ENCODE measurements at places on chromosomes 2 and 18.

- DNase-seq = no peak
Observed at GRCh38 chr2:108385411-108386071, 7.8 kb downstream of the SULT1C4 start.

GRCh38 chr2:156196031-156196430 lies 136.5 kb downstream of the NR4A2 start:
- DNase-seq = no peak

GRCh38 chr2:127128445-127128904 lies 21.5 kb upstream of the BIN1 start:
- no peak for DNase-seq

DNA sequence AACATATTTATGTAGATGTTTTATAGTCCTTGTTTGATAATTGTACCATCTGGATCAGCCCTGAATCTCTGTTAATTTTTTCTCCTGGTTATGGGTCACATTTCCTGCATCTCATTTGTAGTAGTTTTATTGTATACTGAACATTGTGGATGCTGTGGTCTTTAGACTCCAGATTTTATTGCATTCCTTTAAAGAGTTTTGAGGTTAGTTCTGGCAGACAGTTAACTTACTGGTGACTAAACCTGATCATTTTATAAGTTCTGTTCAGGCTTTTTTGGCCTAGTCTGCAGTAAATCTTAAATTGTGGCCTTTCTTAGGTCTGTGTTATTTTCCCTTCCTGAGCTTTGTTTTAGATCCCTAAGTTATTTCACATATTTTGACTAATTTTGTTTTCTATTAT lies 84.3 kb downstream of the FANCL start:
- DNase-seq = no peak

GRCh38 chr2:145007093-145007959 lies 487.4 kb upstream of the ZEB2 start:
- peak; percentile 94 for DNase-seq

DNA sequence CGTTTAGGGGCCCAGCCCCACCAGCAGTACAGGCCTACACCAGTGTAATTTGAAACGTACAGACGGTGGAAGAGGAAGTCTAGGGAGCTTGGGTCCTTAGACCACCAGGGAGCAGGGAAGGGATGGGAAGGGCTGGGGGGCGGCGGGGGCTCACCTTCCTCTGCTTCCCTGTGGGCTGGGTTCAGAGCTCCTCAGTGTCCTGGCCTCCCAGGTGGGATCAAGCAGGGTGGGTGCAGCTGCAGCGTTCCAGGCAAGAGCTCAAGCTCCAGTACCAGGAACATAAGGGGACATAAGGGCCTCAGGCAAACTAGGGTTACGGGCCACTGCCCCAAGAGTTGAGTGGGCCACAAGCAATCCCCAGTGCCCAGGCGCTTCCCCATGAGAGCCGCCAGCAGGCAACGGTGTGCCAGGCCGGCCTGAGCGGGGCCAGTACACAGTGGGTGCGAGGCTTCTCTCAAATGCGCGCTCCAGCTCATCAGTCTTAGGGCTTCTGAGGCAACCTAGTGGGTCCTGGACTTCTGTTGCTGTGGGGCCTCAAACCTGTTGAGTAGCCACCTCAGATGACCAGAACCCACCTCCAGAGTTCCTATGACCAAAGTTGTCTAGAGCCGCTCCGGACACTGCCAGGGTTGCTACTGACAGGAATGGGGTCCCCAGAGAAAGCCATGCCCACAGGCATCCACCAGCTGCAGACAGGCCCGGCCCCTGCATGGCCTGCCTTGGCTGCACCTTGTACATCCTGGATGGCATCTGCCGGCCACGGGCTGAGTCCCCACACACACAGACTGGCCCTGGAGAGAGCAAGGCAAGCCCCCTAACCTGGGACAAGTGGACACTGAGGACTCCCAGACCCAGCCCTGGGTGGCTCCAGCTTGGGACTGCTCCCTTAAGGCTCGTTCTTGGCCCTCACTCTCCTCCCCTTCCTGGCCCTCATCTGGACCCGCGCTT lies 5.2 kb downstream of the ANKRD23 start:
- DNase-seq = no peak

GRCh38 chr2:186835628-186836027 lies 13.3 kb downstream of the ZSWIM2 start:
- no peak for DNase-seq

GRCh38 chr2:233063269-233063975 lies 3.3 kb downstream of the INPP5D start:
- DNase-seq = no peak

- no peak for DNase-seq
Observed at GRCh38 chr18:69528435-69528834, 127.7 kb downstream of the DOK6 start.

GRCh38 chr2:160984426-160985077 lies 175.7 kb upstream of the TANK start:
- DNase-seq = no peak

GRCh38 chr18:46920067-46920466 lies 2.7 kb downstream of the KATNAL2 start:
- no peak for DNase-seq

DNA sequence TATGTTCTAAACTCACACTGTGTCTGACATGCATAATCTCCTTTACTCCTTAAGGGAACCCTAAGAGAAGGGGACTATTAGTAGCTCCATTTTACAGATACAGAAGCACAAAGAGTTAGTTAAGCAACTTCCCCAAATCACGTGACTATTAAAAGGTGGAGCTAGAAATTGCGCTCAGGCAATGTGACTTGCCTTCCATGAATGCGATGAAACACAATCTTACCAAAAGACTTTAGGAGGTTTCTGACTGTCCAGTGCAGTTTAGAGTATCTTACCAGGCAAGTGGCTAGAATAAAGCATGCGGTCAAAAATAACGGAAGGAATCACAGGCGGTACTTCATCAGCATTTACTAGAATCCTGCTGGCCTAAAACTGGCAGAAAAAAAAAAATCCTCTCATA lies 70.4 kb downstream of the ZNF521 start:
- no peak for DNase-seq

GRCh38 chr2:76760367-76760704 lies 761.8 kb downstream of the LRRTM4 start:
- DNase-seq = no peak

DNA sequence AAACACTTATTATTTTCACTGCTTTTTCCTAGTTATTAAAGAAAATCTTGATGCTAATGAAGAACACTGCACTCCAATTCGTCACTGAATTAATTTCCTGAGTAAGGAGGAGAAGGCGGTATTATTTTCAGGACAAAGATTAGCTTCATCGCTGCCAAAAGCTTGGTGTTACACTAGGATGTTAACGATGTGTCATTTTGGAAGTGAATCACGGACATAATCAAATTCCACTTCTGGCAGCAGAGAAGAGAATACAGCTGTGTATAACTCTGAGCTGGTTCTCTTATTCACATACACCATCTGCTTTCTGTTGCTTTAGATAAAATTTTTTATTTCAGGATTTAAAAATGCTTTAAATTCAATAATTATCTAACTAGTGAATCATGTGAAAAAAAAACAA lies 74.1 kb downstream of the SCG2 start:
- no peak for DNase-seq

DNA sequence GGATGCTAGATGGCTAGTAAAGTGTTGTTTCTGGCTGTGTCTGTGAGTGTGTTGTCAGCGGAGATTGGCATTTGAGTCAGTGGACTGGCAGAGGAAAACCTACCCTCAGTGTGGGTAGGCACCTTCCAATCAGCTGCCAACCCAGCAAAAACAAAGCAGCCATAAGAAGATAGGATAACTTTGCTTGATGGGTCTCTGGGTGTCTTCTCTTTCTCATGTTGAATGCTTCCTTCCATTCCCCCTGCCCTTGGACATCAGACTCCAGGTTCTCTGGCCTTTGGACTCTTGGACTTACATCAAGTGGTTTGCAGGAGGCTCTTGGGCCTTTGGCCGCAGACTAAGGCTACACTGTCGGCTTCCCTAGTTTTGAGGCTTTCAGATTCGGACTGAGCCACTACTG lies 429.0 kb upstream of the ZNF804A start:
- DNase-seq = no peak

DNA sequence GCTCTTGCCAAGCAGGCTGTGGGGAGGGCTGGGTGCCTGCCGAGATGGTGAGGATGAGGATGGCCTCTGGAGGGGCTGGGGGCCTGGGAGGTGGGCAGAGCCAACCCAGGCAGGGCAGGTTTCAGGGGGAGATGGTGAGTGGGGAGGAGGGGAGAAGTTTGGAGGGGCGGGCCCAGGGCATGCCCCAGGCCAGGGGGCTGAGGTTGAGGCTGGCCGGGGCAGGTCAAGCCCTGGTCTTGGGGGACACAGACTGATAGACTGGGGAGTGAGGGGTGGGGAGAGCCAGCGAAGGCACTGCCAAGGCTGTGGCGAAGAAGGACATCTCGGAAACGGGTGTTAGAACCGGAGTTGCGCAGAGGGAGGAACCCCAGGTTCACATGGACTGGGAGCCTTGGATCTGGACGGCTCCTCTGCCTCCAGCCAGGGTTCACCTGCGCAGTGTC lies 12.6 kb downstream of the CAPN10 start:
- no peak for DNase-seq

DNA sequence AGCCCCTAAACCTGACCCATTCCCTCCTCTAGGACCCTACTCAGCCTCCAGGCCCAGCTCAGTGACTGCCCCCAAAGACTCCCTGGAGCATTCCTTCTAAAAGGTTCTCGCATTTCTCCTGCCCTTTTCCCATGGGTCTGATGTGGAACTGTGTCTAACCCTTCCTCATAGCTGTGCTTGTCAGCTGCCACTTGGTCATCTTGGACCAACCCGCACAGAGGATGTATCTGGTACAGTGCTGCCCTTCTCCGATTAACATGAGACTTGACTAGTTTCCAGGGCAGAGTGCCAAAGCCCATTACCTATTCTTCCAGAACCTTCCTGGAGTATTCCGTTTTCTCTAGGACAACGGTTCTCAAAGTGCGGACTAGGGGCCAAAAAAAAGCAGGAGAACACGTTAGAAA lies 518 bp upstream of the NFU1 start:
- DNase-seq = no peak

GRCh38 chr2:156909983-156910382 lies 347.5 kb upstream of the GALNT5 start:
- no peak for DNase-seq

- DNase-seq = no peak
Observed at GRCh38 chr2:201949181-201949926, 84.3 kb upstream of the FZD7 start.

- DNase-seq = no peak
Observed at GRCh38 chr2:28908172-28908571, 13.7 kb downstream of the WDR43 start.

DNA sequence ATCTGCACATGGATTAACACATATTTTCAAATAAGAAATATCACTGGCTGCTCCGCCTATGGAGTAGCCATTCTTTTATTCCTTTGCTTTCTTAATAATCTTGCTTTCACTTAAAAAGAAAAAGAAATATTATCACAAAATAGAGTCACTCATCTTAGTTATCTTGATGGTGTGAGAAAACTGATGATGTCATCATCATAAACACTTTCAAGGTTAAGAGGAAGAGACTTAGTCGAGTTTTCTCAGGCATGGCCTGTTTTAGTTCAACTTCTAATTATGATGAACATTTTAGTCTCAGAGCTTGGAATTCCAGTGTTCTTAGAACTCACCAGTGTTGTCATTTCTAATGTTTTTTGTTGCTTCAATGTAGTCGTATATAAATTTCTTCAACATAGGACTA lies 506.1 kb downstream of the PTPRM start:
- DNase-seq = no peak

- DNase-seq = peak; percentile 11
Observed at GRCh38 chr2:91477731-91478672, 2786.5 kb downstream of the RPIA start.

- peak; percentile 57 for DNase-seq
Observed at GRCh38 chr18:3037423-3037915, 24.5 kb upstream of the LPIN2 start.

DNA sequence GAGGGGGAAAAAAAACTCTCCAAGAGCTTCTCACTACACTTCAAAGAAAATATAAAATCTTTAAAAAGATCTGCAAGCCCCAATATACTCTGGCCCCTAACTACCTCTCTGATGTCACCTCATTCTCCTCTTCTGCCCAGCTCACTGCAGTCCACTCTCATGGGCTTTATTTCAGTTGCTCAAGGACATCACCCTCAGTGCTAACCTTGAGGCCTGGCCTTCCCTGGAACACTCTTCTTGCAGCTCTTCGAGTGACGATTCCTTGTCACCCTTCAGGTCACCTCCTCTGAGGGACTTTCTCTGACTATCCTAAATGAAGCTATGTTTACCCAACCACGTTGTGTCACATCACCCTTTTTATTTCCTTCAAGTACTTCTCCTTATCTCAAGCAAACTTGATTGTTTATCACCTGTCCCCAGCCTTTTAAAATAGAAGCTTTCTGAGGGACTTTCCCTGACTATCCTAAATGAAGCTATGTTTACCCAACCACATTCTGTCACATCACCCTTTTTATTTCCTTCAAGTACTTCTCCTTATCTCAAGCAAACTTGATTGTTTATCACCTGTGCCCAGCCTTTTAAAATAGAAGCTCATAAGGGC lies 10.4 kb downstream of the RTTN start:
- DNase-seq = no peak

- DNase-seq = no peak
Observed at GRCh38 chr2:15517793-15518192, 43.3 kb downstream of the NBAS start.

GRCh38 chr2:10620481-10620880 lies 69.3 kb downstream of the NOL10 start:
- DNase-seq = peak; percentile 60

- DNase-seq = no peak
Observed at GRCh38 chr2:64223055-64223454, 78.8 kb upstream of the PELI1 start.

DNA sequence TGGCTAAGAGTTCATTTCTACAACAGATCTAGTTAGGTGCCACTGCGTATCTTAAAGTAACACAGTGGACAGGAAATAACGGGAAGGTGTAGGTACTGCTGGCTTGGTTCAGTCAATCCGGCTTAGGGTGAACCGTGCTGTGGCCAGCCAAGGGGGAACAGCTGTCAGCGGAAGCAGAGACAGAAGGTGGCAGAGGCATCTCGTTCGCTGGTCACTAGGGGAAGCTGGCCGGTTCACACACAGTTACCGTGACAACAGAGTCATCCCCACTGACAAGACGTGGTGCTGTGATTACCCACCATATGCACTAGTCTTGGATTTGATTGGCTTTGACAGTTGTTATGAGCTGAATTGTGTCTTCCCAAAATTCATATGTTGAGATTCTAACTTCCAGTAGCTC lies 58.8 kb upstream of the HDAC4 start:
- peak; percentile 24 for DNase-seq

DNA sequence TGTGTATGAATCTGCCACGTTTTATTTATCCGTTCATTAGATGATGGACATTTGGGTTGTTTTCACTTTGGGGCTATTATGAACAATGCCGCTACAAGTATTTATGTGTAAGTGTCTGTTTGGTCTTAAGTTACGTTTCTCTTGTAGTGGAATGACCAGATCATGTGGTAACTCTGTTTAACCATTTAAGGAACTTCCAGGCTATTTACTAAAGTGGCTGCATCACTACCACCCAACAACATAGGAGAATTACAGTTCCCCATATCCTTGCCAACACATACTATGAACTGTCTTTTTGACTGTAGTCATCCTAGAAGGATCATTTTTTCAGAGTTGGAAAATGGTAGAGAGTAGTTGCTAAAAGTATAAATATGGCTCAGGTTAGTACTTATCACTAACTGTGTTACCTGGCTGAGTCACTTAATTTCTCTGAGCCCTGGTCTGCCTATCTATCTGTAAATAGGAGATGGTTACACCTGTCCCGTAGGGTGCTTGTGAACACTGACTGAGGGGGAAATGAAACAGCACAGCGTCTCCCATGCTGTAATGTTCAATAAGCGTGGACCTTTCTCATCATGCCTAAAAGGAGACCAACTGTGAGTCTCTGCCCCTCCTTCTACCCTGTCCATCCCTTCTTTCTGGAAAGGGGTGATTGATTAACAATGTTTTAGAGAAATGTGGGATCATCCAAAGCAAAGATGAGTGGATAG lies 103.1 kb downstream of the SH3RF3 start:
- DNase-seq = no peak

Measured in SJSA1 (cell line).